ENCODE measurements at places on chromosomes 12 and 14.

GRCh38 chr12:105331805-105332251, 1.3 kb downstream of the C12orf75 start:
- DNase-seq = no peak

GRCh38 chr12:49945394-49946080, 5.0 kb upstream of the AQP2 start:
- no peak for DNase-seq

DNA sequence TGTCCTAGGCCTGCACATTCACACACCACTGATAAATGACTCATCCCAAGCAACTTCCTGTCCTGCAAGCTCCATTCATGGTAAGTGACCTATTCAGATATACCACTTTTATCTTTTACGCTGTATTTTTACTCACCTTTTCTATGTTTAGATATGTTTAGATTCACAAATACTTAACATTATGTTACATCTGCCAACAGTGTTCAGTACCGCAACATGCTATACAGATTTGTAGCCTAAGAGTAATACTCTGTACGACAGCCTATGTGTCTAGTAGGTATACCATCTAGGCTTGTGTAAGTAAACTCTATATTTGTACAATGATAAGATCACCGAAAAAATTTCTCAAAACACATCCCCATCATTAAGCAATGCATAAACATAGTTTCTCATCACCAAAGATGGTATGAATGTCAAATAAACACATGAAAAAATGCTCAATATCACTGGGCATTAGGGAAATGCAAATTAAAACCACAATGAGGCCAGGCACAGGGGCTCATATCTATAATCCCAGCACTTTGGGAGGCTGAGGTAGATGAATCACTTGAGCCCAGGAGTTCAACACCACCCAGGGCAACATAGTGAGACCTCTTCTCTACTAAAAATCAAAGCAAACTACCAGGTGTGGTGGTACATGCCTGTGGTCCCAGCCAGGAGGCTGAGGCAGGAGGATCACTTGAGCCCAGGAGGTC, 20.7 kb downstream of the ATXN2 start:
- no peak for DNase-seq

DNA sequence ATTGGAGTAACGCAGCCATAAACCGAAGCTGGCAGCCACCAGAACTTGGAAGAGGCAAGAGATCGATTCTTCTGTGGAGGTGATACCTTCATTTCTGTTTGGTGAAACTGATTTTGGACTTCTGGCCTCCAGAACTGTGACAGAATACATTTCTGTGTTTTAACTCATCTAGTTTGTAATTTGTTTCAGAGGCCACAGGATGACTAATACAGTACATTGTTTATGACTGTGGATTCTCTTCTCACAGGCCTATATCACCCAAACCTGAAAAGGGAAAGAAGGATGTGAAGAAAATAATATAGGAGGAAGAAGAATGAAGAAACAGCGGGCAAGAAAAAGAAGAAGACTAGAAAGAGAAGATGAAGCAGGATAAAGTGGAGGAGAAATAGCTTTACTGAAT, 263.8 kb upstream of the DIO2 start:
- no peak for DNase-seq

DNA sequence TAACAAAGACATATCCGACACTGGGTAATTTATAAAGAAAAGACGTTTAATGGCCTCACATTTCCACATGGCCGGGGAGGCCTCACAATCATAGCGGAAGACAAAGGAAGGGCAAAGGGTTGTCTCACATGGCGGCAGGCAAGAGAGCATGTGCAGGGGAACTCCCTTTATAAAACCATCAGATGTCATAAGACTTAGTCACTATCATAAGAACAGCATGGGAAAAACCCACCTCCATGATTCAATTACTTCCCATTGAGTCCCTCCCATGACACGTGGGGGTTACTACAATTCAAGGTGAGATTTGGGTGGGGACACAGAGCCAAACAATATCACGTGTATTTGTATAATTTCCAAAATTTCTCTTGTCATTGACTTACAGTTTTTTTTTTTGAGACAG, 5.5 kb upstream of the LMNTD1 start:
- DNase-seq = no peak

DNA sequence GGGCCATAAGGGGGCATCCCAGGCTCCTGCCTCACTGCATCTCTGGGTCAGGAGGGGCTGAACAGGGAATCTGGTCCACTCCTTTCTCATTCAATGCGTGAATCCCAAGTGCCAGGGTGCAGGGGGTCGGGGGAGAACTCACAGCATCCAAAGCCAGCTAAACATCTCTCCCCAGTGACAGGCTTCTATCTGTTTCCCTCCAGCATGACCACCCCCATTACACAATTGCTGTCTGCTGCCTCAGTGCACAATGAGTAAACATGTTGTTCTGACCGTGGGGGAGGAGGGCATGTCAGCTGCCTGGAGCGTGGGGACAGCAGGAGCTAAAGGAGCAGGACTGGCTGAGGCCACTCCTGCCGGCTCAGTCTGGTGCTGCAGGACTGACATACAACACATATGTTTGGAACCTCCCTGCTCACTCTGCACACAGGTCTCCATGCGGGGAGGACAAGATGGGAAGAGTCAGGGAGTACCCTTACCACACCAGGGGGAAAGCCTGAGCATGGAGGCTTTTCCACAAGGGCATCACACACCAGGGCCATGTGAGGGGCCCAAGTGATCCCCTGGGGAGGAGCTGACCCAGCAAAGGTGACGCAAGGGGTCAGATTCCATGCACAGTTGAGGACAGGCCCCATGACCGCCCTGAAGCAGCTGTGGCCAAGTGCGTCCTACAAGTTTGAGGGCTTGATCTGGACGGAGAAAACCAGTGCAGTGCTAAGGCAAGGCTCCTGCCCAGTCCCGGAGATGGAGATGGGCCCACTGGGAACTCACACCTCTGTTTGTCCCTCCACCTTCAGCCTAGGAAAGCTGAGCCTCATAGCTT, 1.4 kb downstream of the TNS2 start:
- no peak for DNase-seq

DNA sequence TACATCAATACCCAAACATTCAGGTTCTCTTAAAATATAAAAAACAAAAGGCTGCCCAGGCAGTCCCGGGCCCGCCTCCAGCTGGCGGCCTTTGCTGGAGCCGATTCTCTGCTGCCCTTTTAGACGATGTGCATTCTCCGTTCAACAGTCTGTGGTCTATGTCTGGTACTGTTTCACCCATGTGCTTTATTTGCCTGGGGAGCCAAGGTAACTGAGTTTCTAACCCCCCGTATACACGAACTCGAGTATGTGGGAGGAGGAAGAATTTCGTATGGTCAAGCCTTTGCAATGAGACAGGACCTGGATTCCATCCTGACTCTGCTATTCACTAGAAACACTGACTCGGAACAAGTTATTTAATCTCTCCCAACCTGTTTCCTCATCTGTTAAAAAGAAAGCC, 54.1 kb upstream of the GPR68 start:
- DNase-seq = no peak

GRCh38 chr12:7150841-7151240, 20.7 kb downstream of the CLSTN3 start:
- no peak for DNase-seq

DNA sequence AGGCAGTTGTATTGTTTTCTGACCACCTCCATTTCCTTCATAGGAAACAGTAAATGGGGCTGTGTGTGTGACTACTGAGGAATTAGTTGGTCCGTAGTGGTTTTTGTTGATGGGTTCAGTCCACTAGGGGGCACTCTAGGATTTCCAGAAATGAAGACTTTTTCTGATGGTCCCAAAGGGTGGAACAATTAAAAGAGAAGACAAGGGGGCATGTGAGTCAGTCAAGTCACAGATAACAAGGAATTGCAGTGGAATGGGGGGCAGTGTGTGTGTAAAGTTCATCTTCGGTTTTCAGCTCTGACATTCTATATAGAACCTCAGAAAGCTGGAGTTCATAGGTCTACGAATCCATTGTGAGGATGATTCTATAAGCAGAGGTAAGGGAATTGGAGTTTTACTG, 186.6 kb upstream of the OR4E1 start:
- DNase-seq = no peak

- DNase-seq = no peak
These were observed 210.1 kb upstream of the EEA1 start for GRCh38 chr12:93139028-93139665.

- DNase-seq = no peak
These were observed 117.3 kb downstream of the NEDD1 start for GRCh38 chr12:97024393-97024792.

DNA sequence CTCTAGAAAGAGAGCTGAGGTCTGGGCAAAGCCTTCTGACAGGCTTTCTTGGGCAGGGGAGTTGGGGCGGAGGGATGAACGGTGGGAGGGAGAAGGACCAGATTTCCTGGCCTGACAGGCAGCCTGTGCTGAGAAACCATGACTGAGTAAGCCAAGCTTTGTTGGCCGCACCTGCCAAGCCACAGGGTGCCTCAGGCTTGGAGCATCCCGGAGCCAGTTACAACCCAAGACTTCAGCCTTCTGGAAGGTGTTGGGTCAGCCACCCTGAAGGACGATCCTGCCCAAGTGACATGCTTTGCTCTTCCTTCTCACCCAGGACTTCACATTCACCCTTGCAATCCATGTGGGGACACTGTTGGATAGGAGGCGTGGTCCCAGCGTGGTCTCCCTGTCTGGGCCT, 21.0 kb upstream of the AQP2 start:
- DNase-seq = no peak

GRCh38 chr12:6970096-6970527, 352 bp downstream of the PHB2 start:
- DNase-seq = no peak

DNA sequence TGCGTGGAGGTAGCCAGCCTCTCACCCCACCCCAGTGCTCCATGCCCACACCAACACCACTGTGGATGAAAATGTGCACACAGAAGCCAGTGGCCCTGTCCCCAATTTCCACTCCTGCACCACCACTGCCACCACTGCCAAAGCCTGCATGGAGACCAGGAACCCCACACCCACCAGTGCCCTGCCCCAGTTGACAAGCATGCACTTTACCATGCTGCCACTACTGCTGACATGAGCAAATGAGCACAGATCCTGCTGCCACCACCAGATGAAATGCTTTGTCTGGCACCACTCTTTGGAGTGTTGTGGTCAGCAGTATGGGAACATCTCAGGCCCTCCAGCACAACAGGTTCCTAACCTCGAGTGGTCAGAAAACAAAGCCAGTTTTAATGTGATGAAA, 104.1 kb downstream of the ATXN7L3B start:
- no peak for DNase-seq

GRCh38 chr12:111091051-111091450, 170.7 kb upstream of the MYL2 start:
- no peak for DNase-seq

- DNase-seq = no peak
These were observed 154.4 kb downstream of the EMP1 start for GRCh38 chr12:13350946-13351345.

DNA sequence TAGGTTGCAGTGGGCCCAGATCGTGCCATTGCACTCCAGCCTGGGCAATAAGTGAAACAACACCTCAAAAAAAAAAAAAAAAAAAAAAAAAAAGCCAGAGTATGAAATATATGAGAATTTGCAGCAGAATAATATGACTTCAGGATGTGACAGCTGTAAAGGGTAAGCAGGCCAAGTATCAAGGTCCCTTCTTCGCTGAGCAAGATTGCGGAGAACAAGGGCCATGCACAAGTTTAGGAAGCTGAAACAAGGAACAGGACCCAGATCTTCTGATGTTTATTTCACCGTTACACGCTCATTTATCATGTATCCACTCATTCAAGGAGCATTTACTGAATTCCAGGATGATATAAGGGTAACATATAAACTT, 659 bp upstream of the FOXJ2 start:
- no peak for DNase-seq

- DNase-seq = no peak
These were observed 334.9 kb downstream of the RMST start for GRCh38 chr12:97797473-97797872.

GRCh38 chr14:36454599-36455240, 65.3 kb downstream of the NKX2-1 start:
- no peak for DNase-seq

- DNase-seq = no peak
These were observed 29.1 kb upstream of the SOS2 start for GRCh38 chr14:50260511-50260910.

DNA sequence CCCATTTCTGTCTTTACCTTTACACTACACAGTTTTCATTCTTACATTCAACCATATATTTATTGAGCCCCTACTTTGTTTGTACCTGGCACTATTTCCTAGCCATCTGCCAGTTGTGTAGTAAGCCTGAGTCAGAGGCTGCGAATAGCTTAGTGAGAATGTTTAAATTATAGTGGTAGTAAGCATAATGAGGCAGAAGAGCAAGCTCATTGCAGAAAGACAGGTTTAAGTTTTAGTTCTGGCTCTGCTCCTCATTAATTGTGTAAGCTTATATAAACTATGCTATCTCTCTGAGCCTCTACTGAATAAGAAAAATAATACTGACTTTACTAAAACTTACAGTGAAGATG, 123.5 kb downstream of the NAV3 start:
- DNase-seq = no peak

GRCh38 chr14:55074662-55075061, 23.2 kb downstream of the MAPK1IP1L start:
- DNase-seq = no peak

DNA sequence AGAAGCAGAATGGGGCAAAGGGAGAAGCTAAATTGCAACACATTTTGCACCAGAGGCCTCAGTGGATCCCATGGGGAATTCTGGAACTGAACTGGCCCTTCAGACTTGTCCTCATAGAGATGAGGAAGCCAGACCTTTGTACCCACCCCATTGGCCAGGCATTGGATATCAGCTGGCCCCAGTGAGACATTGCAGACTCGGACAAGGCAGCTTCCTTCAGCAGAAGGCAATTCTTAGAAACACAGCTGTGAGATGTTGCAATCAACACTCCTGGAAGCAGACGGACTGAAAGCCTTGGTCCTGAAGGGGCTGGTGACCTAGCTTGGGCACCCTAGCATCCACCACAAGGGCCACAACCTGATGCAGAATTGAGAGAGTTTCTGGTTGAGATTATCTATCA, 218.1 kb downstream of the MSRB3 start:
- DNase-seq = no peak

- no peak for DNase-seq
These were observed 1140.6 kb downstream of the BCL11B start for GRCh38 chr14:98131406-98131805.

GRCh38 chr14:101088714-101089113, 185.2 kb upstream of the RTL1 start:
- no peak for DNase-seq

GRCh38 chr12:129927316-129927900, 23.6 kb upstream of the TMEM132D start:
- no peak for DNase-seq

- DNase-seq = no peak
These were observed 139.8 kb downstream of the EPS8 start for GRCh38 chr12:15649347-15649746.

DNA sequence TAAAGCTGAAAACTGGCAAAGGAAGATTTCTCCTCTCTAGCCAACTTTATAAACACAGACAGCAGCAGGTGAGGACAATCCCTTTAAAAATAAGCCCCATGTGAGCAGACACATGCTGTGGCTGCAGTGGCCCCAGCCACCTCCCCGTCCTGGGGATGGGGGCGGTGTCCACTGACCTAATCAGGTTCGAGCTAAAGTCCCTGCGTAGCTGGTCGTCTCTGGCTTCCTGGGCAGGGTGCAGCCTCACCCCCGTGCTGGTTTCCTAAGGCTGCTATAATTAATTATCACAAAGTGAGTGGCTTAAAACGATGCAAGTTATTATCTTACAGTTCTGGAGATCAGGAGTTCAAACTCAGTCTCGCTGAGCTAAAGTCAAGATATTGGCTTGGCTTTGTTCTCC, 1.0 kb downstream of the BDKRB1 start:
- no peak for DNase-seq

- DNase-seq = no peak
These were observed at the start of gene VWF for GRCh38 chr12:6124411-6125309. Gene VWF (minus strand): TSS chr12:6124670. CDS start chr12:6123196, 1,474 bp downstream.

GRCh38 chr14:70597731-70598130, 2.7 kb downstream of the MED6 start:
- DNase-seq = no peak

Measured in HS-5 (cell line).